ENCODE measurements at places on chromosomes 1 and 21.
A peak's percentile ranks its signal among the peaks of the same experiment; 100 is the strongest.

DNA sequence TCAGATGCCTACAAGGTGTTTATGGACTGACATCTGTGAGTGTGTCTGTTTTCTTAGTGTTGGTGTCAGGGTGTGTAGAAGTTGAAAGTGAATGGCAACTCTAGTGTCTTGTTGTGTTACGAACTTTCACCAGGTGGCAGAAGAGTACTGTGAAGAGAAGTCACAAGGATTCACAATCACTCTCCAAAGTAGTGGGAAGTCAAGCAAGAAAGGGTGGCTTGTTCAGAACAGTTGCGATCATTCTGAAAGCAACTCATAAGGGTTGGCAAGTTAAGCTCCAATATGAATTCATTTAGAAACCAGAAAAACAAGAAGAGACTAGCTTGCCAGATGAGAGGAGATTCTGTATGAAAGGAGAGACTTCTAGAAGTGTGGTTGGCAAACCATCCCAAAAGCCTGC, 86.1 kb downstream of the FASLG start:
- peak; percentile 42 for DNase-seq

GRCh38 chr1:204065174-204065985, 7.5 kb upstream of the SOX13 start:
- DNase-seq = no peak

- peak; percentile 56 for DNase-seq
These were observed 26.6 kb downstream of the BEND5 start for GRCh38 chr1:48750109-48750508.

- no peak for DNase-seq
These were observed 37.3 kb upstream of the COL6A2 start for GRCh38 chr21:46060596-46061061.

- no peak for DNase-seq
These were observed 127.2 kb downstream of the LACTBL1 start for GRCh38 chr1:22845398-22845935.

- DNase-seq = peak; percentile 49
These were observed 18.1 kb downstream of the KNCN start for GRCh38 chr1:46533179-46533864.

GRCh38 chr1:55506740-55507577, 291.8 kb upstream of the USP24 start:
- no peak for DNase-seq

DNA sequence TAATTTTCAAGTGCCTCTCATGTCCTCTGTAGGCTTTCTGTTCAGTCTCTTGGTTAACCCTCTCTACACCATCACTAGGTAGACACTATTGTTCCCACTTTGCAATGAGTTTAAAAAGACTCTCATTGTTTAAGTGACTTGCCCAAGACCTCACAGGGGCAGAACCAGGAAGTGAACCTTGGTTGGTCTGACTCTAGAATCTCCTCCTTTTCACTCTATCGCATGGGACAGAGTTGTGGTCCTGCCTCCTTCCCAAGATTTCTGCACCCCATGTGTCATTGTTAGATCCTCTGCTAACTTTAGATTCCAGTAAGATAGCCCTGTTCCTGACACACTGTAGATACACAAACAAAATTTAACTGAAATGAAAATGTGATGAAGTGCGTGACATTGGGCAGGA, 481.7 kb upstream of the USP24 start:
- DNase-seq = no peak

- peak; percentile 42 for DNase-seq
These were observed 260.5 kb downstream of the PRDM2 start for GRCh38 chr1:13960375-13960987.

DNA sequence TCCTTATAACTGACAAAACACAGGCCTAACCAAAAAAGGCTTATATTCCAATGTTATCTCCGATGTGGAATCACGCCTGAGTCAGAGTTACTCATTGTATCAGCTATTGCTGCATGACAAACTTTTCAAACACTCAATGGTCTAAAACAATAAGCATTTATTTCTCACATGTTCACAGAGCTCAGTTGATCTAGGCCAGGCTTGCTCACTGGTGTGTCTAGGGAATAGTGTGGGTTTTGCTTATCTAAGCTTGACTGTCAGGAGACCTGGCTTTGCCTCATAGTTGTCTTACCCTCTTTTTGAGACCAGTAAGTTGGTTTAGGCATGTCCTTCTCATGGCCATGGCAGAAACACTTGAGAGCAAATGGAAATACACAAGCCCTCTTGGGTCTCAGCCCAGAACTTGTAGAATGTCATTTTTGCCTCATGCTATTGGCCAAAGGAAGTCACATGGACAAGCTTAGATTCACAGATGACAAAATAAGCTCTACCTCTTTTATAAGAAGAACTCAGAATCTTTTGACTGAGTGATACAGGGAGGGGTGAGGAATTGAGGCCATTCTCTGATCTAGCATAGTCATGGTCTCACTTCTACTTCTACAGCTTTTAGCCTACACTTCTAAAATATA, 130.8 kb downstream of the HMCN1 start:
- DNase-seq = no peak

DNA sequence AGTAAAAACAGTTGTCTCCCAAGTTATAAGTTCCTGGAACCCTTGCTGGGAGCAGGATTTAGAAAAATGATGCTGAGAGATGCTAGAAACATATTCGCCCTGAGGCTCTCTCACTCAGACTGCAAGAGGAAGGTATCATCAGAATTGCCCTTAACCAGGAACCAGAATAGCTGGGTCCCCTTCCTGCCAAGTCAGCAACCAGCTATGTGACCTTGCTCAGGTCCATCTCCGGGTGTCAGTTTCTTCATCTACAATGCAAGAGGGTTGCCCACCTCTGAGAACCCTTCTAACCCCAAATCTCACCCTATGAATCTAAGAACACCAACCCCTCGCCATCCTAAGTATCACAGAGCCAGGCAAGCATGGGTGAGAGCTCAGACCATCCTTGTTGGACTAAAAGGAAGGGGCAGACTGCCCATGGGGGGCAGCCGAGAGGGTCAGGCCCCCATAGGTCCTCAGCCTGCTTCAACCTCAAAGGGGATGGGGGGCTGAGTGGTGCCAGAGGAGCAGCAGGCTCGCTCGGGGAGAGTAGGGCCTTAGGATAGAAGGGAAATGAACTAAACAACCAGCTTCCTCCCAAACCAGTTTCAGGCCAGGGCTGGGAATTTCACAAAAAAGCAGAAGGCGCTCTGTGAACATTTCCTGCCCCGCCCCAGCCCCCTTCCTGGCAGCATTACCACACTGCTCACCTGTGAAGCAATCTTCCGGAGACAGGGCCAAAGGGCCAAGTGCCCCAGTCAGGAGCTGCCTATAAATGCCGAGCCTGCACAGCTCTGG, 390 bp upstream of the S100A9 start:
- DNase-seq = peak; percentile 61

DNA sequence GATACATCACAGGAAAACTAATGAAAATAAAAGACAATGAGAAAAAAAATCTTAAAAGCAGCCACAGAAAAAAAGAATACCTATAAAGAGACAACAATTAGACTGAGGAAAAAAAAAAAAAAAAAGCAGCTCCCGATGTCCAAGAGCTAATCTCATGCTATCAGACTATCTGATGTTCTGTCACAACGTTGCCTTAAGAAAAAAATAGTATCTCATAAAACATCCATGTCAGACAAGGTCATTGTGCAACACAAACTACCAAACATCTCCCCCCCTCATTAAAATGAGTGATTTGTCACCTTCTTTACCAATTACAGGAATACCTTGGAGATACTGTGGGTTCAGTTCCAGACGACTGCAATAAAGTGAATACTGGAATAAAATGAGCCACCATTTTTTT, 68.9 kb downstream of the ZNF644 start:
- DNase-seq = no peak

GRCh38 chr1:89799495-89799894, 21.3 kb upstream of the LRRC8D start:
- DNase-seq = no peak

DNA sequence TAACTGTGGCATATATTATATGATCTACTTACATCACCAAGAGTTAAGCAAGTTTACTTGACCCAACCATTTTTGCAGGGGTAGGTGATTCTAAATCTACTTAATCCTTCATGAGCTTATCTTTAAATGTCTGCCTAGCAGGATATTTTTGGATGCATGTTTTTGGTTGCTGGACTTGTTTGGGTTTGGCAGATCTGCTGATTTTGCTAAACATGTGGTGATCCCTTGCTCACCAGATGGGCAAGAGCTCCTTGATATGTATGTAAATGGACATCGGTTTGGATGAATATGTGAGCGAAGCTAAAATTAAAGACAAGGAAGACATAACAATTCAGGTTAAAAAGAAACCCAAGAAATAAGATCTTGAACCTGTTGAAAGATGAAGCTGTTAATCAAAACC, 36.7 kb downstream of the FMN2 start:
- no peak for DNase-seq

- no peak for DNase-seq
These were observed 1.0 kb upstream of the ERG start for GRCh38 chr21:38499296-38499695.

GRCh38 chr1:193806079-193807048, 620.0 kb upstream of the B3GALT2 start:
- DNase-seq = no peak

DNA sequence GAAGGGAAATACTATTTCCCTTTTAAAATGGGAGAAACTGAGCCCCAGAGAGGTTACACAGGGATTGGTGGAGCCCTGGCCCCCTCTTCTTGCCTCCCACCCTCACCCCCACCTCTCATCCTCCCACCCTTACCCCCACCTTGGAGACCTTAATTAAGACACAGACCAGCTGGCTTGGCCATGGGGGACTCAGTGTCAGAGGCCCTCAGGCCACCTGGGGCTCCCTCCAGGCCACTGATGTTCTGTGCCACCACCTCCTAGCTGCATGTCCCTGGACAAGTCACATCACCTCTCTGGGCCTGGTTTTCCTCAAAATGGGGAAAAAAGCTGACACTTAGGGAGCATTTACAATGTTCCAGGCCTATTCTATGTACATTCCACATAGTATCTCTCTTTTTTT, 51.5 kb downstream of the SDC3 start:
- DNase-seq = no peak

DNA sequence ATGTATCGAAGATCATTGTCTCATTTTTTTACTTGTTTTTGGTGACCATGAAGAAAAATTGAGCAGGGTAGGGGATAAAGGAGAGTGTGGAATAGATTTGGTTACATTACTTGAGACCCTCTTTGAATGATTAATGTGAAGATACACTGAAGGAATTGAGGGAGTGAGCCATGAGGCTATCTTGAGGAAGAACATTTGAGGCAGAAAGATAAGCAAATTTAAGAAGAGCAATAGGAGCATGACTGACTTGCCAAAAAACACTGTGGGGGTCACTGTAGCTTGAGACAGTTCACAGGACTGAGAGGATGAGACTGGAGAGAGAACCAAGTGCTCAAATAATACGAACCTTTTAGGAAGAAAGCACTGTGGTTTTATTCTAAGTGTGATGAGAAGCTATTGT, 43.1 kb upstream of the PTPRC start:
- no peak for DNase-seq

DNA sequence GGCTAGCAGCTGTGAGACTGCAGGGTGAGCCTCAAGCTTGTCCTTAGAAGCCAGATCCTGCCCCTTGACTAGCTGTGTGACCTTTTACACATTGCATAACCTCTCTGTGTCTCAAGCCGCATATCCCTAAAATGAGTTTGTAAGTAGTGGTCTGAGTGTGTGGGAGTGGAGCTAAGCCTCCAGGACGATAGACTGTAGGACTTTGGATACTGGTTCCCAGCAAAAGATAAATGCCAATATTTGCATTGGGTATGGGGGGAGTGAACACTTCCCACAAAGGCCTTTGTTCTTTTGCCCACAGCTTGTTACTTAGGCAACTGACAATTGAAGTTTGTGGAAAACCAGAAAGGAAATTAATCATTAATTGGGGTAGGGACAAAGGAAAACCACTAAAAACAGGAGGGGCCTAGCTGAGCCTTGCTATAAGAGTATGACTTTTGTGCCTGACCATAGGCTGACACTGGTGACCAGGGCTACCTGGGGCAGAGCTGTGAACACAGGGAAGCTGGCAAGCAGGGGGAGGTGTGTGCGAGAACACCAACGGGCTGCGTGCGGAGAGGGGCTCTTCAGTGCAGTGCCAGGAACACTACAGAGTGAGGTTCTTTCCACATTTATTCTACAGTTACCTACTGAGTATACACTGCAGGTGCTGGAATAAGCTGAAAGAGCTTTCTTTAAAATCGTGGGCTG, 102.4 kb upstream of the ETV3 start:
- no peak for DNase-seq

DNA sequence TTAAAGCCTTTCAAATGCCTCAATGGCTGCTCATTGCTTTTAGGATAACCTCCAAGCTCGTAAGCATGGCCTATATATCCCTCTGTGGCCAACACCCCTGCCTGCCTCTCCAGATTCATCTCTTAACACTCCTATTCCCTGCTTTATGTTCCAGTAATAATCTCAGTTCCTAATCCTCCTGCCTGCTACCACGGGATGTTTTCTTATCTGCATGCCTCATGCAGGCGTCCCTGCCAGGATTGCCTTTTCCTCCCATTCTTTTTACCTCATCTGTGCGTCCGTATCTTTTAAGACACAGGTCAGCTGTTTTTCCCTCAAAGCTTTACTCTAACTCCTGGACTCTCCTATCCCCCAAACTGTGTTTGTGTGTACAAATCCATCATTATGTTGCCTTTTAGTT, 36.1 kb downstream of the ZBTB40 start:
- DNase-seq = no peak

DNA sequence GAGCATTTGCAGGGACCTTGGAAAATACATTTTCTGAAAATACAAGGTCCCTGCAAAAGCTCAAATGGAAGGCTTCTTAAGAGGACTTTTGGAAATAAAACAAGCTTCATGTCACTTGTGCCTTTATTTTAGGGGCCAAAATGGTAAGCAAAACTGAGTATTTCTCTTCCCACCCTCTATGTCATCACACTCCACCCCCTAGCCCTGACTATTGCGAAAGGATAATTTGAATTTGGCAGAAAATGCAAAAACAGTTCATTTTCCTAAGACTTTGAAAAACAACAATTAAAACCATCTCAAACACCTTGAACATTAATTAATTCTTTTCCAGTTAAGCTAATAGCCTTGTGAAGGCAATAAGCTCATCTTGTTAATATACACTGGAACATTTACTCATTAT, 201.7 kb downstream of the TM2D1 start:
- no peak for DNase-seq

DNA sequence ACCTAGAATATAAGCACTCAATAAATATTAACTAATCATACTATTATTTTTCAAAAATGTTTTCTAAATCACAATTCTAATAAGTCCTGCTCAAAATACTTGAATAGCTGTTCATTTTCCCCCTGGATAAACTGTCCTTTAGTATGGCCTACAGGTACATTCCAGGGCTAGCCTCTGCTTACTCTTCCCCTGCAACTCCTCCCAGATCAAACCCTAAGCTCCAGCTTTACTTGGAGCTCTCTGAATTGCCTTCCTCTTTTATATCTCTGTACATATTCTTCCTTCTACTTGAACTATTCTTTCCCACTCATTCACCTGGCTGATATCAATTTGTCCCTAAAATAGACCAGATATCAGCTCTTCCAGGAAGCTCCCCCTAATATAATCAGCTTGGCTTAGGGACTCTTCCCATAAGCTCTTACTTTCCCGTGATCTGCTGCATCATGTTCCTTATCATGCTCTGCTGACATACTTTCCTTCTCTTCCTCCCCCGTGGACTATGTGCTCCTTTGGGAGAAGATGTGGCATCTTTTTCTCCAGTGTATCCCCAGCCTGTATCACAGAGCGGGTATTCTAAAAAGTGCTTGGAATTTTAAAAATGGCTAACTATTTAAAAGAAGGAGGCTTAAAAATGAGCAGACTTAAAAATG, 43.1 kb upstream of the PIGC start:
- DNase-seq = no peak

GRCh38 chr1:245798349-245798711, 643.5 kb downstream of the KIF26B start:
- no peak for DNase-seq

- no peak for DNase-seq
These were observed 25.7 kb downstream of the C21orf91 start for GRCh38 chr21:17793246-17794123.
